ENCODE measurements at places on chromosomes 4 and X.

- DNase-seq = no peak
These were observed 42.2 kb downstream of the TLL1 start for GRCh38 chr4:165915215-165915614.

DNA sequence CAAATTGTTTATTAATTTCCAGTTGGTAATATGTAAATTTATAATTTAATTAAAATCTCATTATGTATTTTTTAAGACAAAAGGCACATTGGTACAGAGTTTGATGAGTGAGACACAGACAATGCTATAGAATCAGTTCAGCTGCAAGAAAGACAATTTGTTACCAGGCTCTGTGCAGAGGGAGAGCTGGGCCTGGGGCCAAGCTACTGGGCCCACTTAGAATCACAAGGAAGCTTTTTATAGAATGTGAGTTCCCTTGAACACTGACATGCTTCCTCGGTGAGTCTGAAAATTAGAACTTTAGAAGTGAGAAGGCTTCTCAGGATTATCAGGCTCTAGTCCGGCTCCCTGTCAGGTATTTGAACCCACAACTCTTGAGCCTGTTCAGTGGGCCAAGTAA, 129.0 kb downstream of the AFF2 start:
- no peak for DNase-seq

GRCh38 chrX:21400408-21401121, 26.3 kb downstream of the CNKSR2 start:
- DNase-seq = no peak

DNA sequence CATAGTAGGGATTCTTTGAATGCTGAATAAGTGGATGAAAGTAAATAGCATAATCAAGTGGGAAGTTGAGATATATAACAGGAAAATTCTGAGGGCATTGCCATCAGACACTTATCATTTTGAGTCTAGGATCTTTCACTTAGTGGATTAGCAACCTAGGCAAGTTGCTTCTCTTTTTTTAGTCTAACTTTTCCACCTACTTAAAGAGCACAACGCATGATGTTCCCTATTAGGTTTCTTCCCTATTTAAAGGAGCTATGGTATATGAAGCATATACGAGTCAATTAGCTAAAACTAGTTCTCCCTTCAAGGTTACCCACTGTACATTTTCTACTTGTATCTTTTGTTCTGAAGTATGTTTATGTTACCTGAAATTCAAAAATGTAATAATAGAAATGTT, 67.1 kb upstream of the HS3ST1 start:
- DNase-seq = no peak

DNA sequence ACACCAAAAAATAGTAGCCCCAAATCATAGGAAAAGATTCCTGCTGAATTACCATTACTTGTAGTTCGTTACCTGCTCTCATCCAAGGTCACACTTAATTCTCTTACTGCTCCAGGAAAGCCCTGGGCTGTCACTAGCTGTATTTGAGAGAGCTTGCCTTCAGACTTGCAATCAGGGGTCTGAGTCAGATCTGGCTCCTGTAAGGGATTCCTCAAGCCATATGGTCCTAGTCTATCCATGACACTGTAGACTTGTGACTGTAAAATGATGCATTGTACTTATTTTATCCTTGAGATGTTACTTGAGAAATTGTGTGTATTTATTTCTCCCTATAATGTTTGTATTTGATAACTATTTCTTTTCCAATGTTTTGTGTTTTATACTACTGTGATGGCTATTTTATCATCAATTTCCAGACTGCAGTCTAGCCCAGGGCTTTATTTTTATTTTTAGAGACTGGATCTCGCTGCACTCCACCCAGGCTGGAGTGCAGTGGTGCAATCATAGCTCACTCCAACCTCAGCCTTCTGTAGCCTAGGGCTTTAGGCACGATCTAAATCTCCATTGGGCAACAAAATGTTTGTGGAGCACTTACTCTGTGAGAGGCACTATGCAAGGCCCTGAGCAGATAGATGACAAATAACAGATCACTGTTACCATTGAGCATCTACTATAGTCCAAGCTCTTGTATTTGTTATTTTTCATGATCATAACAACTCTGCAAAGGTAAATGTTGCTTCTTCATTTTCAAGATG, 24.2 kb downstream of the ERVMER34-1 start:
- DNase-seq = no peak

DNA sequence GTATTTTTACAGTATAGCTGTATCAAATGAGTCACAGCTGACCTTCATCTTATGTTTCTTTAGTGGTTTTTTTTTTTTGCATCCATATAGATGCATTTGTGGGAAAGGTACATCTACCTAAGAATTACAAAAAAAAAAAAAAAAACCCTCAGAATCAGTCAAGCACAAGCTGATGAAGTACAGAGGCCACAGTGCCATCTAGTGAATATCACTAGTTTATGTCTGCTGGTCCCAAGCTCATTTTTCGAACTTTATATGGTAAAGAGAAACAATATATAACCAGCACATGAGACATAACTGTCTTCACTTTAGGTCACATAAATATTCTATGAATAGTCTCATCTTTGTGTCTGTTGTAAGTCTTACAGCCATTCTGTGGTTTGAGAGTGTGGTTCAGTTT, 220.1 kb downstream of the DLG3 start:
- DNase-seq = peak; percentile 0

DNA sequence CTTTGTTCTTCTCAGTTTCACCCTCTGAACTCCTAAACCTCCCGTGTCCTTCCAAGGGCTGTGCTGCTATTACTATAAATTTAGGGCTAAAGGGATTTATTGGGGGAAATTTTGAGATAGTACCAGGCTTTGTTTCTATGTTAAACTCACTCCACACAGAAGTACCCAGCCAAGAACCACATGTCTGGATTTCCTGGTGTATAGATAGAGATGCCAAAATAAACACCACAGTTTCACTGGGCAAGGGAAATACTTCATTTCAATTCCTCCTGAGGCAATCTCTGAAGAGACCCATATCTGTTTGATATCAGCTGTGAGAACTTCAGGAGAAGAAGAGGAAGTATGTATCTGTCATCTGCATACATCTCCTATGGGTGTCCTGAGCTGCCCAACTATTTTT, 21.7 kb upstream of the CLNK start:
- no peak for DNase-seq

DNA sequence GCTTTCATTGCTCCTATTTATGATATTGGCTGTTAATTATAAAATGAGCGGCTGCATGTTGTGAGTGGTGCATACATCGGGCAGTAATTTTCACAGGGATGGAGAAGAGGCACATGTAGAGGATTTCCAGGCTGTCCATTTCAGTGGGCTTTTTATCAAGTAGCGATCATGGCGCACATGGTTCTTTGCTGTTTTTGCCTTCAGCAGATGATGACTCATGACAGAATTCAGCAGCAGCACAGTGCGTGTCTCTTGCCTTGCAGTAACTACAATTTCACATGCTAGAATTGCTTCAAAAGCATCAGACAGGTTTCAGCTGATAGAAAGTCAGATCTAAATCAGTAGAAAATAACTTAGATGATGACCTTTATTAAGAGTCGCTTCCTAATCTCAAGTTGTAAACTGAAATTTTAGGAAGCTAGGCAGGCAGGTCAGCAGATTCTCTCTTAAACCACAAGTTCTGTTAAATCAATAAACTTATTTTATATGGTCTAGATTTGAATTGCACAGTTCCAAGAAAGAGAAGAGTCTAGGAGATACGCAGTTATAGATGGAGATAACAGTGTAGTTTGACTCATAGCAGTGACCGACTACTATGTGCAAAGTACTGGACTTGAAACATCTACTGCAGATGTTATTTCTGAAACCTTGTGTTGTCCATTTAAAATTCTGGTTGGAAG, 35.8 kb downstream of the LRP2BP start:
- no peak for DNase-seq

- DNase-seq = no peak
These were observed 960 bp downstream of the TRPC3 start for GRCh38 chr4:121950680-121951520.

DNA sequence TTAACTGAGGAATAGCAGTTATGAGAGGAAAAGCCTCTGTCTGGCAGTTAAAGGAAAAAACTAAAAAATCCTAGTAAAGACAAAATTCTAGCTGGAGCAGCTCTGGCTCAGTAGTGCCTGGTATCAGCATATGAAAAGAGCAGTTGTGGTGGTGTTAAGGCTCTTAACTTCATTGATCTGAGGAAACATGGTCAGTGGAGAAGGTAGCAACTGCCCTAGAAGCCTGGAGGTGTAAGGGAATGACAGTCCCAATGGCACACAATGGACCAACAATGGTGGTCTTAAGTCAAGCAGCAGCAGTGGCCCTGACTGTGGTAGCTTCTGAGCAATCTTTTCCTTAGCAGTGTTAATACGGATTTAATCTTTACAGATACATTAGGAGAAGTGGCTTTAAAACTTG, 189.6 kb upstream of the POF1B start:
- DNase-seq = no peak

DNA sequence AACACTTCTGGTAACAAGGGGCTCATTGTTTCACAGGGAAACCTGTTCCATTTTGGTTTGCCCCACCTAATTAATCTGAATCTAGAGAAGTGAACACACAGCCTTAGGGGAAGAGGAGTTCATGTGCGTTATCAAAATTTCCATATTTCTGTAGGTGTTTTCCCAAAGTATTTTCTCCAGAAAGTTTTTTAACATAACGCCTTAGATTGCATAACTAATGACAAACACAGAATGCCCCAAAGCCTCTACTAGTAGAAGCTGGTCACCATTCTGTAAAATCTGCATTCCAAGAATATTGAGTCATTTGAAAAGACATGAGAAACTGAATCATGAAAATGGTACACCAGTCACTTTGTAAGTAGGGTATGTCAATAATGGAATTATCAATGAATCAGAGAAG, 41.1 kb downstream of the IL13RA2 start:
- DNase-seq = no peak

DNA sequence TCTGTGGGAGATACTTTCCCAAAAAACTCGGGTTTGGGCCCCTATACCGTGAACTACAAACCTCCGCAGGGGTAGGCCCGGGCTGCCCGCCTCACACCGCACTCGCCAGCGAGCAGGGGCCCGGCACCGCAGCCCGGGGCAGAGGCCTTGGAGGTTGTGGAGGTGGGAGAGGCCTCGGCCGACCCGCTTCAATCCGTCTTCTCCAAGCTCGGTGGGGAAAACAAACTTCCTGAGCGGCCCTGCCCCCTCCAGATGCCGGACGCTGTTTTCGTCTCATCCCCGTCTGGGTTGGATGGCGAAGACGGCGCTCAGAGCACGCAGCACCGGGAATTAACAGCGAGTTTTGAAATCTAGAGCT, 442 bp upstream of the MCUB start:
- no peak for DNase-seq

DNA sequence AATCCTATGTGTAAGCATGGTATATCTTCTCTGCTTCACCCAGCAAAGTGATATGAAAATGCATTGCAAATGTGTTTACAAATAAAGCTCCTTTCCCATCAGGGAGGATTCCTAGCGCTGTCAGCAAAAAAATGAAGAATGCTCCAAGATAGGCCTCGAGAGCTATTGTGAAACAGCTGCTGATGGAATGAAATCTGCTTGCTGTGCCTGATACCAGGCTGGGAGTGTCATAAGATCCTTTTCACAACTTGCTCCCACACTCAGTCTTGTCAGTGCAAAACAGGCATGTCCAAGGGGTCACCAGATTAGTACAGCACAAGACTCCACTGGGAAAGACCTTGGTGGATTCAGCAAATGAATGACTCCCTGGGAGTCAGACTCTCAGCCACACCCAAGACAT, 34.1 kb downstream of the HNRNPH2 start:
- DNase-seq = no peak

- no peak for DNase-seq
These were observed 139.3 kb downstream of the BMPR1B start for GRCh38 chr4:94897023-94897422.

DNA sequence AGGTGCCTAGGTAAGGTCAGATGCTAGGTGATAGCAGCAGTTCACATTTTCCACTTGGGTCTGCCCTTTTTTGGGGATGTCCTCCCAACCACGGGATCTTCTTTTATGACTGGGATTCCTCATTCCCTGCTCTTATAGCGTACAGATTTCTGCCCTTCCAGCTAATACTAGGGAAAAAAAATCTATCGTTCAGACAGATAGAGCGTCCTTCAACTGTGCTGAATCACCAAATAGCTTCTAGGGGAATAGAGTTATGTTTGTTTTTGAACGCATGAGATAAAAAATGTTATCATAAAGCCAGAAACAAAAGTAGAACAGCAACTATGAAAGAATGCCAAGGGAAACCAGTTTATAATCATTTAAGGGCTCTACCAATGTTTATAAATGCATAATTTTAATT, 13.0 kb downstream of the RAP2C start:
- DNase-seq = no peak

DNA sequence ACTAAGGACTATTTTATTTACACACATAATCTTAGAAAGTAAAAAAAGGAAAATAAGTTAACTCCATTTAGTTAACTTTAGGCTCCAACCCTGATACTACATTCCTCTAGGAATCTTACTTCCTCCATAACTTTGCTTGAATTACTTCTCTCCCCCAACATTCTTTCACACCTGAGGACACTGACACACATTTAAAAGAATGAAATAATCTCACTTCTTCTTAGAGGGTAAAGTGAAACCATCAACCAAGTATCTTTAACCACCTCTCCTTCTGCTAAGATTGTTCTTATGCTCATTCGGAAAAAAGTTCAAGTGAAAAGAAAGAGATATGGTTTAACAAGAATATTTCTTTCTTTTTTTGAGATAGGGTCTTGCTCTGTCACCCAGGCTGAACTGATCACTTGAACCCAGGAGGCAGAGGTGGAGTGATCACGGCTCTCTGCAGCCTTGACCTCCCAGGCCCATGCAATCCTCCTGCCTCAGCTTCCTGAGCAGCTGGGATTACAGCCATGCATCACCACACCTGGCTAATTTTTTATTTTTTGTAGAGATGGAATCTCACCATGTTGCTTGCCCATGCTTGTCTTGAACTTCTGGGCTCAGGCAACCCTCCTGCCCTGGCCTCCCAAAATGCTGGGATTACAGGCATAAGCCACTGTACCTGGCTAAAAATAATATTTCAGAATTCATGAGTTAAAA, 28.5 kb downstream of the SLC25A4 start:
- no peak for DNase-seq

DNA sequence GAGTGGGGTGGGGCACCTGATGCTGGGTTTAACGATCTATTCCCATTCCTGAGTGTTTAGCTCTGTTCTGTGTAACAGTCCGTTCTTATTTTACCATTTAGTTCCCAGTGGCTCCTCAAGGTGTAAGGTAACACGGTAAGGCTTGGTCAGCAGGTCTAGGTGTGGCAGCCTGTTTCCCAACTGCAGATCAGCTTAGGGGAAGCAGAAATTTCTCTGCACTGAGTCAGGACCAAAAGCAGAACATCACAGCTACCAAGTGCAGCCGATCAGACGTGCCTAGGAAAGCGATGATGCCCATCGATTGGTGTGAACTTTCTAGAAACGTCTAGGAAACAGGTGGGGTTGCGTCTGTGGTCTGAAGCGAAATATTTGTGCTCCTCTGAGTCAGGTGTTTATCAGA, 240.1 kb downstream of the STIM2 start:
- no peak for DNase-seq

GRCh38 chr4:99033956-99034355, 38.4 kb downstream of the METAP1 start:
- DNase-seq = no peak

- peak; percentile 37 for DNase-seq
These were observed 137.5 kb downstream of the AMMECR1 start for GRCh38 chrX:110180176-110180927.
